ENCODE measurements at places on chromosomes 5 and 9.

GRCh38 chr9:37255187-37255586 is 134.8 kb downstream of the ZCCHC7 start:
- no peak for DNase-seq

DNA sequence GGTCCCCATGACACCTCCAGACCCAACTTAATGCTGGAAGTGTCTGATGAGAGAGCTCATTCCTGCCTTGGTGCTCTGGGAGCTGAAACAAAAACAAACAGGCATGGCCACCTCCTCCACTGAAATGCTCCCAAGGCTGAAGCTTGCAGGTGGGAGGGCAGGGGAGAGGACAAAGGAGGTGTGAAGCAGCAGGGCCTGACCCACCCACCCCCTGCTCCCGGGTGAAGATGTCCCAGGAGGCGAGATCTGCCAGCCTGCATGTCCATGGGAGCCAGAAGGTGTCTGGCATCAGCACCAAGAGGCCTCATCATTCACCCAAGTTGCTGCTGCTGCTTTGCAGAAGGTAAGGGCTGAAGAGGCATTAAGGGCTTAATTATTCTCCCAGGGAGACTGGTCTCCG is 4.2 kb upstream of the CCIN start:
- DNase-seq, result no peak

DNA sequence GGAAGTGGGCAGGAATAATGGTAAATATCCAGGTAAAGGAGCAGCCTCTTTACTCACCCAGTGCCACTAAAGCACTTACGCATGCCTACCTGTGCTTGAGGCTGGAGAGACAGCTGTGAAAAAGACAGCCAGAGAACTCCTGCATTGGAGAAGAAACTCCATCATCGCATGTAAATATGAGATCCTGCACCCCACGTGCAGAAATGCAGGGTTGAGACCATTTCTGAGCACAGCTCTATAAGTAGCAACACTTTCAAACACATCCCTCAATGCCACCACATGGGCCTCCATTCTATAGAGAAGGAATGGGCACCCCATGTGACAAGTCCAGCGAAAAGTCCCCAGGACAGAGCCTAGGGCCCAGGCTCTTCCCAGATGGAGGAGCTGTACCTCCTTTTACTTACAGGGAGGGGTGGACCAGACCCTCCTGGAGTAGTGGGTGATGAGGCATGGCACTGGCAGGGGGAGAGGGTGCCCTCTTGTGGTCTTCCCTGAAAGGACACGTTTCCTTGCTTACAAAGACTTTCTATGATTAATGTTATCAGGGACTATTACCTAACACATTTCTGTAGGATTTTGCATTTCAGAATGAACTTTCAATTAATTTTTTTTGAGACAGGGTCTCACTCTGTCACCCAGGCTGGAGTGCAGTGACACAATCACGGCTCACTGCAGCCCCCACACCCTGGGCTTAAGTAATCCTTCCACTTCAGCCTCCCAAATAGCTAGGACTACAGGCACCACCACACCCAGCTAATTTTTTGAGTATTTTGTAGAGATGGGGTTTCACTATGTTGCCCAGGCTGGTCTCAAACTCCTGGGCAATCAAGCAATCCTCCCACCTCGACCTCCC is 55.3 kb upstream of the IL17B start:
- peak; percentile 22 for DNase-seq

DNA sequence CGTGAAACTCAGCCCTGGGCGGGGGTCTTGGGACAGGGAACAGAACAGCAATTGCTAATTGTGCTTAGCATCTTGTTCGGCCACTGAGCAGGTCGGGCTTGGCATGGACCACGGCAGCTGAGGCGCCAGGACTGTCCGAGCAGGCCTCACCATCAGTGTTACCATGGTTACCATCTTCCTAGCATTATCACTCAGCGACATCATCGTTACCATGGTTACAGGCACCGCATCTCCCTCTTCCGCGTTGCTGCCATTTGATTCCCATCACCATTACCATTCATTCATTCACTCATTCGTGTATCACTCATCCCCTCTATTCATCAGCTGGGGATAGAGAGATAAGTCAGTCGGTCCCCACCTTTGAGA is 81.0 kb upstream of the ZBTB43 start:
- DNase-seq, result no peak

DNA sequence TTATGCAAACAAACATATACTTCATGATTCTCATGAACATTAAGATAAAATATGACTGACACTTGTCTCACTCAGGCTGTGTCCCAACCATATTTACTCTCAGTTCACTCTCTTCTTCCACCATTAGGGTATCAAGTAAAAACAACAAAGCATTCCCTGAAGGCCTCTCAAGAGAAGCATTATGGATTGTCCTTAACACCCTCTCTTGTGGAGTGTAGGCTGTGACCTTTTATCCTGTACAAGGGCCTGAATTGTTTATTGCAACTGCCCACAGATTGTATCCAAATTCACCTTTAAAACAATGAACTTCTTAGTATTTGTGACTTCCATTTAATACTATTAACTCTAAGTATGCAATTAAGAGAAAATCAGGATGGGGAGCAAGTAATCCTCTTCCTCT is 78.1 kb downstream of the RICTOR start:
- DNase-seq, result no peak

GRCh38 chr5:9927106-9927505 is 297.0 kb upstream of the TAS2R1 start:
- DNase-seq, result no peak

- no peak for DNase-seq
Observed at GRCh38 chr5:142281008-142281367, 43.8 kb downstream of the SPRY4 start.

GRCh38 chr5:96741891-96742309 is 65.8 kb downstream of the ERAP1 start:
- no peak for DNase-seq

Data from activated CD8-positive, alpha-beta memory T cell treated with anti-CD3 and anti-CD28 coated beads for 1 hour (primary cell).